Skeletal muscle cell (primary cell): ENCODE measurements at places on chromosomes 6 and 20.

DNA sequence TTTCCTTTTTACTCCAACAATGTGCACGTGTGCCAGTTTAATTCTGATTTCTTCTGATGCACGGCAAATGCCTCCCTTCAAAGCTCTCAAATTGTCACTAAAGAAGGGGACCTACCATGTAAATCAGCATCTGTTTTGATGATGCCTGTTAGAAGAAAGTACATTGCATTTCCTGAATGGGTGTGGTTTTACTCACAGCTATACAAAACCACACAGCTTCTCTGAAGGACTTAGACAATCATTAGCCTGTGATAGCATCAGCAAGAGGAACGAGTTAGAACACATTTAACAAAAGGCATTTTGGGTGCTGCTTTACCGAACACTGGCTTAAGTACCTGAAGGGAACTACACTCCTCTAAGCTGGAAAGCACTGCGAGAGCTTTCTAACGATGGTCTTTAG is 109.4 kb downstream of the ATXN1 start:
- no peak for DNase-seq

DNA sequence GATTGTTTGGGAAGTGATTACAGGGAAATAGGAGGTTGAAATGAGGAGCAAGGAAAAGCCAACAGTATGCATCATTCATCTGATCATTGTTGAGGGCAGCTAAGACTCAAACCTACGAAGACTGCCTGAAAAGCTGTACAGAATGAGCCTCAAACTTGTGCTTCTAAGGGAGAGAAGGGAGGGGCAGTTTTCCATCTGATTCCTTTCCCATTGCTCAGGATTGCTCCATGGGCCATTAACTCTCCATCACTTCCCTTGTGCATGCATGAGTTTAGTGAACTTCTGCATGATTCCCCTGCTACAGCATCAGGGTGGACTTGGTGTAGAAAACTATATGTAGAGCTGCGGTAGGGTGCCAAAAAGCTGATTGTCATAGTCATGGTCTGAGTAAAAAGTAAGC is 742.7 kb upstream of the SLC35B3 start:
- no peak for DNase-seq

DNA sequence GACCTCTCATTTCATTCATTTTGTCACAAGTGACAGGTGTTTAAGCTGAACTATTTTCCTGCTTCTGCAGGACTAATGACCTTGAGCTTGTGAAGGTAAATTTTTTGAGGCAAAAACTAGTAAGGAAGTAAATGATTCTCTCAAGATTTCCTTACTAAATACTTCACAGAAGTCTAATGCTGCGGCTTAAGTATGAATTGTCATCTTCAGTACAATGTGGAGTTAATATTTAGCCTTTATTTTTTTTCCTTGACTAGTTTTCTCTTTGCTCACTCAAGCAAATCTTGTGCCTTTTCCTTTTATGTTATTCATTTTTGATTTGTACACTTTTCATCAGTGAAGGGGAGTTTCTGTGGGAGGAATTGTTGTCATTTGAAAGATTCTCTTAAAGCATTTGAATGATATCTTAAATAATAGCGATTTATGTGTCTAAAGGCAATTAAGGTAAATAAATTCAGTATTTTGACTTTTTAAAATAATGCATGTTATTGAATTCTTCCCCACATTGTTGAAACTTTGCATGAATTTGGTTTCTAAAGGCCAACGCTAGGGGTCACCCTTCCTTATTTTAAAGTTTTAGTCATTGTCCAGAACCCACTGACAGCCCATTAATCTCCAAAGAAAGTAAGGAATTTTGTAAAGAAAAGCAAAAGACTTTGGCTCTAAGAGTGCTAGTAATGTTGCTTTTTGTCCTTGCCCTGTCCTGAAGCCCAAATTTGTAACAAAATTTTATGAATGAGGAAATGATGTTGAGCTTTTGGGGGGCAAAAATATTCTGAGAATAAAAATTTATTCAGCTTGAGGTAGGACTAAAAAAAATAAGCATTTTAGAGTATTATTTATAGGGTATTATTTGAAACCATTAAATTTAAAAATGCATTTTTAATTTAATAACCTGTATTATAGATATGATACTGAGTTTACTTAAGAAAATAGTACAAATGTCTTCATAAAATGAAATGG is 157.4 kb upstream of the LAMA2 start:
- peak; percentile 10 for DNase-seq

GRCh38 chr6:68873236-68873635 is 238.2 kb downstream of the ADGRB3 start:
- DNase-seq, result no peak

DNA sequence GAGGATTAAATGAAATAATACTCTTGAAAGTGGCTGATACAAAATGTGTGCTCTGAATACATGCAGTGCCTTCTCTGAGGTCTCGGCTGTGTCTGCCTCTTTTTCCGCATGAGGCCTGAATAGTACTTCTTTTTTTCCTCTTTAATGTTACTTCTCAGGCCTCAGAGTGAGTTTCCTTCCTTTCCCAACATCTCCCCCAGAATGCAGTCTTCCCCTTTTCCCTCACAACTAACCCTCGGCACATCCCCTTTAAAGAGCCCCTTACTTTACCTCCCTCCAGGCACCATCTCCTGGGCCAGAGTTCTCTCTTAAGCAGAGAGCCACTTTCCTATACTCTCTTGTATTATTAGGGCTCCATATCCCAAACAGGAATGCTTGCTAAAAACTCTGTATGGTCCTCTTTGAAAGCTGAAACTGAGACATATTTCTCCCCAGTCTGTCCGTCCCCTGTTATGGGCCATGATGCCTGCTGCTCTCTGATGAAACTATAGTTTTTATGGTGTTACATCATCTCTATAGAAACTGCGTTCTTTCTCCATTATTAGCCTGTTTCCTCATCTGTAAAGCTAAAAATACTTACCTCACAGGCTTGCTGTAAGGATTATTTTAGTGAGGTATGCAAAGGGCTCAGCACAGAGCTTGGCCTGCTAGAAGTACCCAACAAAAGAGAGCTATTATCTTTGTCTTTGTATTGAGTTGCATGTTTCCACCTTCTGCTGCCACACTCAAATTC is 2.3 kb downstream of the PLAGL2 start:
- DNase-seq, result peak; percentile 21

DNA sequence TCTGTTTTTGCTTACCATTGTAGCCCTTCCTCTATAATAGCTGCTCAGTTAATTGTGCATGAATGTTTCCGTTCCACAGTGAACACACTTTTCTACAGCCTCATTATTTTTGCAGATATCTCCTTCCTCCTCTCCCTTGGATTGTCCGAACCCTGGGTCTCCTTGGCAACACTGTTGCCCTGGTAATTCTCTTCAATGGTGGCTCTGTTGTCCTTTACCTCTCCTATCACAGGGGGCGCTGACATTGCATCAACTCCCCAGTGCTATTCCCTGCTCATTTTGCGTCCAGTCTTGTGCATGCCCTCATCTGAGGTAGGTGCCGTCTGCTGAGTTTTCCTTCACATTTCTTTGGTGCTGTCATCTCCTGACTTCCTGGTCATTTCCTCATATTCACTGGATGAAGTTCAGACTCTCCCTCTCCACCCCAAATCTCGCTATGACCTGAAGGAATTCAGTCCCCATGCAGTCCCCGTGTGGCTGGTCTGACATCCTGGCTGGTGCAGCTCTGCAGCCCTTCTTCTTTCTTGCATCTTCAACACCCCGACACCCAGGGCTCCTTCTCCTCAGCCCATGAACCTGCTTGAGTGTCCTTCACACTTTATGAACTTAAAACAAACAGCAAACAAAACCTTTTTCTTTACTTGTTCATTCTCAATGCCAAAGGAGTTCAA is 21.1 kb downstream of the PHACTR2 start:
- no peak for DNase-seq

DNA sequence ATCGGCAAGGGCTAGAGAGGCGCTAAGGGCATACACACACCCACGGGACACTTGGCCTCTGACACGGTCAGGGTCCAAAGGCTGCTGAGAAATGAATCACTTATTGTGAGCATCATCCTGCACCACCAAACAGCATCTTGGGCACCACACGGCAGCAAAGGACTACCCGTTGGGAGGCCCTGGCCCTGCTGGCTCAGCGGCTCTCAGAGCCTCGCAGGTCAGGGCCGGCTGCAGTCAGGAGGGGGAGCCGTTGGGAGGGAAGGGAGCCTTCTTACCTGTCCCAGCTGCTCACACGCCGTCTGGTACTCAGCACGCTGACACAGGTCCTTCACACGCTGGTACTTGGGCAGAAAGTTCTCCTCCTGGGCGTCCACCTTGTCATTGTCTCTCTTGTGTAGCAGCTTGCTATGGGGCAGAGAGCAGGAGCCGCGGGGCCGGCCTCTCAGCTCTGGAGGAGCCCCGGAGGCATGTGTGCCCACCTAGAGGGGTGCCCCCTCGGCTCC is 109.0 kb downstream of the SULF2 start:
- DNase-seq, result no peak

- no peak for DNase-seq
Measured at GRCh38 chr6:41732591-41733359, 2.6 kb downstream of the TFEB start.

DNA sequence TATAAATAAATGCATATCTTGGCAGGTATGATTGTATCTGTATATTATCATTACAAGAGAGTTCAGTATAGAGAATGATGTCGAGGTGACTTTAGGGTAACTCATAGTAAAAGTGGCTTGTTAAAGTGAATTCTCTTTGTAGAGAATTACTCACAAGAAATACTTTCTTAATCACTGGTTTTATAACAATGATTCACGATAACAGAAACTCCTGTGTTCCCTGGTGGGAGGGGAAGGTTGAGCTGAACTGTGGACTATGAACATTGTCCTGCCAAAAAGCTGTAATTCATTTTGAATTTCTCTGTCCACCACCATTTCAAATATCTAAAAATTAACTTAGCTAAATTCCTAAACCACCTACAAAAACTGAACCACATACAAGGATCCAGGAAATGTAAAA is 7.7 kb downstream of the TPMT start:
- peak; percentile 21 for DNase-seq

- no peak for DNase-seq
Measured at GRCh38 chr6:132364306-132365074, 36.8 kb downstream of the MOXD1 start.

- no peak for DNase-seq
Measured at GRCh38 chr6:84424956-84425355, 197.5 kb upstream of the CEP162 start.

- no peak for DNase-seq
Measured at GRCh38 chr20:64217539-64218221, 37.9 kb upstream of the PCMTD2 start.

- no peak for DNase-seq
Measured at GRCh38 chr20:24147961-24148360, 159.4 kb upstream of the GGTLC1 start.

DNA sequence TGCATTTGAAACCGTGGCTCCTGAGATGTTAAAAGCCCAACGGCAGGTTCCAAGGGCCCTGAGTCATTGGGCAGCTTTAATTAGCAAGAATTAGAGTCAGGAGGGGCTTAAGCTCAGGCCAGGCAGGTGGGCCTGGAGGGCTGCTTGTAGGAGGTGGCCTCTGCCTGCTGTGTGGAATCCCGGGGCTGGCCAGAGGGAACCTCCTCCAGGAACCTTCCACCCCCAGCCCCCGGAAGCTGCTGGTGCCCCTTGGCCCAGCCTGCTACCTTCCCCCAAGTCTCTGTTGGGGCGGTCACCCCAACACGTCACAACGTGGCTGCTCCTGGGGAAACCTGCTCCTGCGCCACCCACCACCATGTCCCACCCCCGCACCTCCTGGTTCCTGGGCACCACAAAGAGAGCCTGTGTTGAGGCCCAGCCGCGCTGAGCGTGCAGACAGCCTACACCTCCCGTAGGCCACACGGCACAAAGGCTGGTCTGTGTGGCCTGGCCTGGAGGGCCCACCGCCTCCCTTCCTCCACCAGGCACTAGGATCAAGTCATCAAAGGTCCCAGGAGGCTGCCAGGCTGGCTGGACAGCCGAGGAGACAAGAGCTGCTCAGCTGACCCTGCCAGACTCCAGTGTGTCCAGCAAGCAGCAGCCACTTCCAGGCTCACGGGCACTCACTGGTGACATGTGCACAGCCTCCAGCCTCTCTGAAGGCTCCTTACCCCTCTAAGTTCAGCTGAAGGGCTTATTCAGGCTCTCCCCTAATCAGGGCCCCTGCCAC is 86.3 kb downstream of the SNX5 start:
- no peak for DNase-seq

DNA sequence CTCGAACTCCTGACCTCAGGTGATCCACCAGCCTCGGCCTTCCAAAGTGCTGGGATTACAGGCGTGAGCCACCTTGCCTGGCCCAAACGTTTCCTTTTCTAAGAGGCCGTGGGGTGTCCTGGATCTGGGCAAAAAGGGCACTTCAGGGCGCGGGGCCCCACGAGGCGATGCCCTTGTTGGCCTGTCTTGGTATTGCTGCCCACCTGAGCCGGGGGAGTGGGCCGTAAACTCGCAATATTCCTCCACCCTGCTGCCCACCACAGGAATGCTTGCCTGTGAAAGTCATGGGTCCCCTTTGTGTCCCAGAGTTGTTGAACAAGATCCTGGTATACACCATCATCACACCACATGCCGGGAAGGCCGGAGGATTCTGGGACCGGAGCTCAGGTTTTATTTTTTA is 49.0 kb downstream of the SSR1 start:
- no peak for DNase-seq

- DNase-seq, result peak; percentile 60
Measured at GRCh38 chr6:56040889-56041301, 165.5 kb upstream of the BMP5 start.

DNA sequence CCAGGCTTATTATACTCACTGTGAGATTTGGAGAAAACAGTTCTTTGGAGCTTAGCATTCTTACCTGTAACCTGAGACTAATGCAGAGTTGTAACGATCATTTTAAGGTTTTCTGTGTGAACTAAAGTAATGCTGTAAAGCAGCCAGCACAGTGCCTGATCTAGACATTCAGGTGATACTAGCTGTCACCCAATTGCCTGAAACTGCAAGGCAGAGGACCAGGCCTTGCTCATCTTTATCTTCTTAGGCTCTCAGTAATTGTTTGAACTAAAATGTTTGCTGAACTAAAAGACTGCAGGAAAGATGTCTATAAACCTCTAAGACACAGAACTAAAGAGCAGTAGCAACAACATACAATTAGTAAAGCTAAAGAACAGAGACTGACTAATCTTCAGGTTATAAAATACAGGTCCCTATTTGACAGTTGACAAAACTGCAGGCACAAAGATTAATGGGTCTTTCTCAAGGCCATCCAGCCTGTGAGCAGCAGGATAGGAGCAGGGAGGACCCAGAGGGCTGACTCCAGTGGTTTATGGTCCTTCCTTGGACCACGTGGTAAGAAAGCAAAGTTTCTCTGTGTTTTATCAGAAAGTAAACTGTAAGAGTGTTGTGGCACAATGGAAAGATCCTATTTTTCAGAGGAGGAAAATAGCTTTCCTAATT is 31.4 kb downstream of the SMLR1 start:
- DNase-seq, result no peak

- no peak for DNase-seq
Measured at GRCh38 chr6:41652866-41653652, 14.8 kb downstream of the MDFI start.

- no peak for DNase-seq
Measured at GRCh38 chr6:33921745-33922144, 117.9 kb upstream of the MLN start.

- no peak for DNase-seq
Measured at GRCh38 chr20:12067686-12068085, 150.0 kb downstream of the BTBD3 start.
